ENCODE measurements at places on chromosomes 4 and X. TPM values are rescaled to one million over a fixed set of nuclear protein-coding genes. Genes with fewer than 3 reads are reported as not detected.

Gene WDFY3
- total RNA-seq, result 32.0 TPM

Gene NEUROG2
- not detected for total RNA-seq

Gene SUPT20HL1
- total RNA-seq, result not detected

Gene PLRG1
- 64.1 TPM for total RNA-seq

Gene MAGIX
- total RNA-seq, result 3.4 TPM

Gene RRH
- total RNA-seq, result 0.13 TPM

Gene FRAS1
- 4.9 TPM for total RNA-seq

Gene GC
- not detected for total RNA-seq

Gene LRPAP1
- total RNA-seq, result 196 TPM

Gene BEND2
- total RNA-seq, result not detected
